ENCODE measurements at places on chromosomes 1 and 21. TPM values are rescaled to one million over a fixed set of nuclear protein-coding genes. Genes with fewer than 3 reads are reported as not detected.

PRDM16 gene
- 0.15 TPM for total RNA-seq

DCST1 gene
- total RNA-seq: not detected

TSSK3 gene
- total RNA-seq: 0.62 TPM

FCRL6 gene
- not detected for total RNA-seq

C1orf115 gene
- total RNA-seq: 86.7 TPM

ETS2 gene
- total RNA-seq: 28.2 TPM

PBX1 gene
- not detected for total RNA-seq

GBP7 gene
- total RNA-seq: not detected

LIN28A gene
- total RNA-seq: 0.04 TPM

OR2W3 gene
- total RNA-seq: not detected

ELF3 gene
- total RNA-seq: 7.9 TPM

PACC1 gene
- 9.4 TPM for total RNA-seq

AJAP1 gene
- total RNA-seq: not detected

HUNK gene
- total RNA-seq: 1.9 TPM

CFH gene
- total RNA-seq: not detected

LRRC71 gene
- total RNA-seq: not detected

BSND gene
- not detected for total RNA-seq
